ENCODE measurements at places on chromosomes 6 and 20.

DNA sequence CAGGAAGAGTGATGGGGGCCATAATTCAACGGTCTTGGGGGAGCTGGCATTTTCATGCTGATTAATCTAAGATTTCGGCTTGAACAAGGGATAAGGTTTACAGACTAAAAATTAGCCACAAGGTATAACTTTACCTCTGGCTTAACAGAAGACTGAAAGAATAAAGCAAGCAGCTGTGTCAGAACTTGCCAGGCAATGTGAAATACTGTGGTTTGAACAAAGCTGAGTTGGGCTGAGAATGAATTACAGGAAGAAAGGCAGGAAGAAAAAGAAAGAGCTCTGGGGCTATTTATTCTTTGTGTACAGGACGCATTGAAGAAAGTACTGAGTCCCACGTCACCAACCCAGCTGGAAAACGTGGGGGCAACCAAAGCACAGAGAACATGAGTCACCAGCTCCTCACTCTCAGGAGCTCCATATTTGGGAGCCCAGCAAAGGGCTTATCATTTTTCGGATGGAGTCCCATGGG, 121.5 kb upstream of the NEDD9 start:
- DNase-seq = no peak

GRCh38 chr6:16103722-16104121, 25.2 kb upstream of the MYLIP start:
- no peak for DNase-seq

DNA sequence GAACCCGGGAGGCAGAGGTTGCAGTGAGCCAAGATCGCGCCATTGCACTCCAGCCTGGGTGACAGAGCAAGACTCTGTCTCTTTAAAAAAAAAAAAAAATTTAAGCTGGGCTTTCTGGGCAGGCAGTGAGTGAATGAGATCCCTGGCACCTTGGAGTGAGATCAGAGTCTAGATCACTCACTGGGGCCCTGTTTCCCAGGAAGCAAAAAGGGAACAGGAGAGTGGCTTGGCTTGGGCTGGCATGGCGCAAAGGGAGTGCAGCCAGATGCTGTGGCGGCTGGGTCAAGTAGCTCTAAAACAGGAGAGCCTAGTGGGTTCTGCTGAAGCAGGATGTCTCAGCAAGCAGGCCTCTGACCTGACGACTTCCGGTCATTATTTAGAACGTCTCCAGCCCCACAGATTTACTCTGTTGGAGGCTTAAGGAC, 10.4 kb downstream of the PLCG1 start:
- no peak for DNase-seq

- no peak for DNase-seq
Observed at GRCh38 chr20:45547206-45547770, at the start of gene EPPIN. Gene EPPIN, minus strand, starts transcription at chr20:45547401. Its CDS starts 44 bp downstream, at chr20:45547357.

GRCh38 chr20:40160097-40160550, 528.9 kb downstream of the MAFB start:
- no peak for DNase-seq

DNA sequence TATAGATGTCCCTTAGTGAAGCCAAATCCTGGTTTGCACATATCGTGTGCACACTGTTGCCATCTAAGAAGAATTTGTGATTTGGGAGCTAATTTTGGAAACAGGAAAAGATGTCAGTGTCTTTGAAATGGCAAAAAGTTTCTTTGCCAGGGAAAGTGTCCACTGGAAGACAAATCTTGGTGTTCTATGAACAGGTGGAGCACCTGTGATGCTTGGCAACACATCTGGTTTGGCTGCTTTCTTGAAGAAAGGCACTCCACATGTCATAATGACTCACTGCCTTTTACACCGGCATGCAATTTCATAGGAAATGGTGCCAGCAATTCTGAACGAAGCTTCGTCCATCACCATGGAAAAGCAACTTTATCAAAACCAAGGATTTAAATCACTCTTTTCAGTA, 1040.0 kb upstream of the MAP3K7 start:
- no peak for DNase-seq

- DNase-seq = no peak
Observed at GRCh38 chr6:7692453-7692784, 33.5 kb upstream of the BMP6 start.

DNA sequence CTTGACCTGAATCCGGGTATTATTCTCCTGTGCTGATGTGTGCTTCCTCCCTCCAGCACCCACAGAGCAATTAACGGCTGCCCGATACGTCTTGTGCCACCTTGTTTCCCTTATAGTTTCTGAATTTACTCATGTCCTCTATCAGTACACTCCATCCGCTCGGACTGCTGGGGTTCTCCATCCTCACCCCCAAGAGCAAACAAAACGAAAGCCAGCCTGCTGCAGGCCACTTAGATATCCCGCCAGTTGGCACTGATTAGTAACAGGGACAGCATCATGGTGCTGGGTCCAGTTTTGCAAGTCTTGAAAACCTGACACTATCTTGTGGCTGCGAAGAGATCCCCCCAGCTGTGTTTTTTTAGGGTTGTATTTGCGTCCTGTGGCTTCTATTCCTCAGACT, 71.8 kb downstream of the SSR1 start:
- DNase-seq = no peak

DNA sequence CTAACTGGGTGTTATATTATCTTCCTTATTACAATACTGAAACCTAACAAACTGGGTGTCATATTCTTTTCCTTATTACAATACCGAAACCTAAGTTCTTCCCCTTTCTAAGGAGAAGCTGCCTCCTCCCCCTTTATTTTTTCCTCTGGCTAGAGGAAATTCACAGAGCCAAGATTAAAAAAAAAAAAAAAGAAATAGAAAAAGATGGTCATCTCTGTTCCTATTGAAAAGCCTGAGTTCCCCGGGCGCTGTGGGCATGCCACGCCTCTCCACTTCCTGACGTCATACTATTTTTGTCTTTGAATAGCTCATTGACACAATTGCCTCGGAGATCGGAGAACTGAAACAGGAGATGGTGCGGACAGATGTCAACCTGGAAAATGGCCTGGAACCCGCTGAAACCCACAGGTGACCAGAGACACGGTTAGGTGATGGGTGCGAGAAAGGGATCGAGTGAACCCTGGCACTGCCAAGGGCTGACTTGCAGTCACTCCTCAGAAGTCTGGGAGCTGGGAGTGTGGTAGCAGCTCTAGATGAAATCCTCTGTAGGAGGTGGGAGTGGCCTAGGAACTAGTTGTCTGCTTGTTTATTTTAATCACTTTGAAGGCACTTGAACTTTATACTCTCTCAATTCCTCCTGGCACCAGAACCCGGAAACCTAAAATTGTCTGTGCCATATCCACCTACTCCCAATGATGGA, 82.2 kb upstream of the NAA20 start:
- no peak for DNase-seq

DNA sequence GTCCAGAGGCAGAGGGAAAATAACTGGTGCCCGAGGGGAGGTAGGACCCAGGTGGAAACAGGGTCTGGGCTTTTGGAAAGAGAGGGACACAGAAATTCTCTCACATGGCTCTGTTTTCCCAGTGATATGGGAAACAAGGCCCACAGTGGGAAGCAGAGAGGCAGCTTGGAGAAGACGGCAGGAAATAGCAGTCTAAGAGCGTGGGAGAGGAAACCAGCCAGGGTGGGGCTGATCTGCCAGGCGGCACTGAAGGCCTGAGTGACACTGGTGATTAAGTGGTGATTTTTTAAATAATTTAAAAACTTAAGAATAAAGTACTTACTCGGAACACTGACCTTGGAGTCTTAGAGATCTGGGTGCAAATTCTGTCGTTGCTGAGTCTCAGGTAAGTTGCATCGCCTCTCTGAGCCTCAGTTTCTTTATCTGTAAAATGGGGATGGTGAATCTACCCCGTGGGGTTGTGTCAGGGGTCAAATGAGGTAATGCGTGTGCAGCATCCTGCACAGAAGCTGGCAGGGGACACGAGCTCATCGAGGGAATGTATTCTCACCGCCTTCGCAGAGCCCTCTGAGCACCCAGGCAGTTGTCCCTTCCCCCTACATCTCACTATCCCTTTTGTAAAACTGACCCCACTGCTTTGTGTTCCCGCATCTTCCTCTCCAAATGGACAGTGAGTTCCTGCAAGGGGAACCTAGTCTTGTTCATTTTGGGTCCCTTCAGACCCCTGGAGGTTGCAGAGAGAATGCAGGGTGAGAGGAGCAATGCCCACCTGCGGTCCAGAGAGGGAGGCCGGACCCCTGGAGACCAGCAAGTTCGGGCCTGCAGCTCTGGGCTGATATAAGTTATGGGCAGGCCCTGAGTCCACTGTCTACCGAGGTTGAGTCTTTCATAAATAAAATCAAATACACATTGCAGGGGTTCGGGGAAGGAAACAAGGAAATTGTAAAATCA, 228.6 kb upstream of the PMEPA1 start:
- DNase-seq = no peak

DNA sequence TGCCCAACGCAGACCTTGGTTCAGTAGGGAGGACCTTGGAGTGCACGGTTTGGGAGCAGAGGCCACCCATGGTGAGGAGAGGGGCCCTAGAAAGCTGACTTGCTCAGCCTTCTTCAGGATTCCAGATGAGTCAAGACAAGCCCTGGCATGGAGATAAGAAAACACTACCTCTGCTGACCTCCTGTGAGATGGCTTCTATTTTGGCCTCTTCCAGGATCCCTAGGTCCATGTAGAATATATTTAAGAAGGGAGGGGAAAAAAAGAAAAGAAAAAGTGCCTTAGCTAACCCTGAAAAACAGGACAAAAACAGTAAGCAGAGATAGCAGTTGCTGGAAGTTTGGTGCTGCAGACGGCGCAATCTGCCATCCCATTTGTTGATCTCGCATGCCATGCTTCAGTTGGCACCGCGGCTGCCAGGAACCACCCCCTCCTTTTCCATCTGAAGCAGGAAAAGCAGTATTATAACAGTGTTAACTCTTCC, 100.0 kb downstream of the ARMC2 start:
- DNase-seq = no peak

DNA sequence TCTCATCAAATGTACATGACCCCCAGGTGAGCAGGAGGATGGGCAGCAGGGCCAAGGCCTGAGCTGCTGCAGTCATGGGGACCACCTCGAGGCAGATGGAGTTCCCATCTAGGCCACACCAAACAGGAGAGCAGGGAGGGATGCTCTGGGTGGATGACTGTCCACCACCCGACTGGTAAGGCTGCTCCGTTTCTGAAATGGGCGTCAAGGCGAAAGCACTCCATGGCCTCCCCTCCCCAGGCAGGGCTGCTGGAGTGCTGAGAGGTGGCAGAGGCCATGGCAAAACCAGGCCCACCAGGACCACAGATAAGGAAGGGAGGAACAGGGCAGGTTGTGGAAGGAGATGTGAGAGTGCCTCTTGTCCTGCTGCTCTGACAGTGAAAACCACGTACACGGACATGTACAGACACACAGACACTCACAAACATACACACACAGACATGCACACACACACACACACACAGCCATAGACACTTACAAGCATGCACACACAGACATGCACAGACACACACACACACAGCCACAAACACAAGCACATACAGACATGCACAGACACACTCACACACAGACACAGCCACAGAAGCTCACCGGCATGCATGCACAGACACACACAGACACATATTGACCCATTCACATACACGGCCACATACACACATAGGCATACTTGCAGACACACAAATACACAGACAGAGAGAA, 93.2 kb downstream of the PSMG4 start:
- DNase-seq = no peak

DNA sequence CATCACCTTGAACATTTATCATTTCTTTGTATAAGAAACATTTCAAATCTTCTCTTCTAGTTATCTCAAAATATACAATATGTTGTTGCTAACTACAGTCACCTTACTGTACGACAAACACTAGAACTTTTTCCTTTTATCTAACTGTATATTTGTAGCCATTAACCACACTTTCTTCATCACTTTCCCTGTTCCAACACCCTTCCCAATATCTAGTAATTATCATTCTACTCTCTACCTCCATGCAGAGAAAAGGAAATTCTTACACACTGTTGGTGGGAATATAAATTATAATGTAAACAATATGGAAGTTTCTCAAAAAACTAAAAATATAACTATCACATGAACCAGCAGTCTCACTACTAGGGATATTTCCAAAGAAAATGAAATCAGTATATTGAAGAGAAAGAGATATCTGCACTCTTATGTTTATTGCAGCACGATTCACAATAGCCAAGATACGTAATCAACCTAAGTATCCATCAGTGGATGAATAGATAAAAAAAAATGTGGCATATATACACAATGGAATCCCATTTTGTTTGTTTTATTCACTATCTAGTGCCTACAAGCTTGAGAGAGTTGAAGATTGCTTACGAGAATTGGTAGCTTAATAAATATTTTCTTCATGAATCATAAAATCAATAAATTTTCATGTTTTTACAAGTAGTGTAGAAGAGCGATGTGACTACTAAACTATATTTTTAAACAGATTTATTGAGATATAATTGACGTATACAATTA, 2.4 kb downstream of the RHAG start:
- no peak for DNase-seq

GRCh38 chr6:38131527-38131965, 312.0 kb downstream of the ZFAND3 start:
- DNase-seq = no peak

DNA sequence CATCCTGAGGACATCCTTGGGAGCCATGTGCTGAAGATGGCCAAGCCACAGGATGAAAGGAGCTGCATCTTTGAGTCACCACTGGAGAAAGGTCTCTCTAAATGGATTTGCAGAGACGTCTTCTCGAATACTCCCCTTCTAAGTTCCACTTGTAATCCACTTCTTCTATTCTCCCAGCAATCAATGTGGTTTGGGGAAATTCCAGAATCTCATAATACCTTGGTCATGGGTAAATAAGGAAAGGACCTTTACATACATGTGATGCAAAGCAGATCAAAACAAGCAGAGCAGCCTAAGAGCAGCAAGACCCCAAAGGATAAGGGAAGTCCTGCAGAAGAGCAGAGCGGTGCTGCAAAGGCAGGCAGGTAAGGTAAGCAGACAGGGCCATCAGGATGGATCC, 35.3 kb downstream of the TRIM38 start:
- no peak for DNase-seq

DNA sequence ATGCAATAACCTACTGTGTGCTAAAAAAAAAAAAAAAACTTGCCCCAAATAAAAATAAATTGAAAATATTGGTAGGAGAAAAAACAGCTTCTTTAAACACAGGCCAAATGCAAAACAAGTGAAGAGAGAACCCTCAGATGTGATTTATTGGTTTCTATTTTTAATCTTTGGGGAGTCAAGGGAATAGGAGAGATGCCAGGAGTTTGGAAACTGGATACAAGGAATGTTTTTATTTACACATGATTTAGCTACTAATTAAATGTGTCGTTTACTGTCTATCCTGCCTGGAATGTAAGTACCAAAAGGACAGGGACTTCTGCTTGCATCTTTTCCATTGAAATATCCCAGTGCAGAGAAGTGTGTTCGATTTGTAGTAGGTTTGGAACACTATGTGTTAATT, 810.7 kb downstream of the MAFB start:
- no peak for DNase-seq

- DNase-seq = no peak
Observed at GRCh38 chr20:30284281-30284905, 973.1 kb upstream of the DEFB115 start.

Measured in stimulated activated CD4-positive, alpha-beta T cell treated with anti-CD3 and anti-CD28 coated beads, Interleukin-1b, Interleukin-23, amount 100 ng/mL, for 1 hour (primary cell).